CD4-positive, alpha-beta T cell (primary cell): ENCODE measurements at places on chromosomes 1 and 21.
A peak's percentile ranks its signal among the peaks of the same experiment; 100 is the strongest.

DNA sequence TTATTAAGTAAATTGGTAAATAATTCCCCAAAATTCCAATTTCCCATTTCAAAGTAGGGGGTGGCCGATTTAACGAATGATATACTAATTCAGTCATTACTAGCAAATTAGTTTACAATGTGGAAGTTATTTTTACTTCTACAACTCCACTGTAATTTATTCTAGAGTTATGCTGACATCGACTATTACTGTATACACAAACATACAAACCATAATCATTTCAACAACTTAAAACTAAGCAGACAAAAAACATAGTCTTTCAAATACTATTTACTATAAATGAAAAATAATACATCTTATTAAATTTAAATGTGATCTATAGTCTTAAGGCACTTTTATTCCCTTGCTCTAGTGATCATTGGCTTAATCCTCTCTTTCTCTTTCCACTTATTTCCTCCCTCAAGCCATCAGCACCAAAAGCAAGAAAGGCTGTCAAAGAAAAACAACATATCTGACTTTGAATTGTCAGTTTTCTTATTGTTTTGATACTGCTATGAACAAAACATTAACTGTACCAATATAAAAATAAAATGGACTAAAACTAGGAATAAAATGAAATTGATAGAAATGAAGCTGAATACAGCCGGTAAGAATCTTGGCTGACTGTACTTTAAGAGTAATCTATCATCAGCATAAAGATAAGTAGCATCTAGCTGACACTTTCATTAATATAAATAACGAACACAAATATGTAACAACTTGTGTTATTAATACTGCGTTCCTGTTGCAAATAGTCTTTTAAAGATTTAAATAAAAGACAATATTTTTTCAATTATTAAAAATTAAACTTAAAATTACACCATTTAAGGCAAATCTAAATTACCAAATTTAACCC, 4.1 kb downstream of the CDC42BPA start:
- DNase-seq, result no peak

DNA sequence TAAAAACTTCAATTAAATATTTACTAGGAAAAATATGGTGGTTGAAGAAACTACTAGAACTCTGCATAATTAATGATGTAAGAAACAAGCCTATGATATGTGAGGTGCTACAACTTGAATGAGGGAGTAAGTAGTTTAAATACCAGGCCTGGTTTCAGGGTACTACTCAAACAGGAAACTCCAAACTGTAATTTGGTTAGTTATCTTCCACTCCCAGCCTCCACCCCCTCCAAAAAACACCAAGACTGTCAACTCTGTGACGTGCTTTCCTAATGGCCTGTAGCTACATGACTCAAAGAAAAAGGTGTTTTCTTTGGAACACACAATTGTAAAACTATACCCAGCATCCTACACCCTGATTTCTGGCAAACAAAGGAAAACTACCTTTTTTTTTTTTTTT, 55.9 kb upstream of the RCC1 start:
- peak; percentile 13 for DNase-seq

- DNase-seq, result no peak
Observed at GRCh38 chr1:2253797-2254480, 25.8 kb downstream of the SKI start.

DNA sequence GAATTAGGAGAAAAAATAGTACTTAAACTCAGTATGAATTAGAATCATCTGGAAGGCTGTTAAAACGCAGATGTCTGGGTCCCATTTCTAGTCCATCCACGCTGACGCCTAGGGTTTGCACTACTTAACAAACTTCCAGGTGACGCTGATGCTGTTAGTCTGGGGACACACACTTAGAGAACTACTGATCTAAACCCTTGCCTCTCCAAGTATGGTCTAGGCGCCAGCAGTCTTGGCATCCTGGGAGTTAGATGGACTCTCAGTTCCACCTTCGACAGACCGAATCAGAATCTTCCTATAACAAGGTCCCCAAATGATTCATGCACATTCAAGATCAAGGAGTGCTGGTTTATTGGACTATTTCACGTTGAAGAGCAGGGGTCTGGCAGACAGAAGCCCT, 11.5 kb downstream of the DIO1 start:
- DNase-seq, result no peak

- DNase-seq, result no peak
Observed at GRCh38 chr21:36719614-36720013, 20.7 kb downstream of the SIM2 start.

GRCh38 chr1:68157416-68157815, 74.9 kb downstream of the WLS start:
- no peak for DNase-seq

GRCh38 chr1:23557471-23558124, 1.7 kb downstream of the ID3 start:
- no peak for DNase-seq
